ENCODE measurements at places on chromosomes 16 and 17. TPM values are rescaled to one million over a fixed set of nuclear protein-coding genes. Genes with fewer than 3 reads are reported as not detected.
A peak's percentile ranks its signal among the peaks of the same experiment; 100 is the strongest.

DNA sequence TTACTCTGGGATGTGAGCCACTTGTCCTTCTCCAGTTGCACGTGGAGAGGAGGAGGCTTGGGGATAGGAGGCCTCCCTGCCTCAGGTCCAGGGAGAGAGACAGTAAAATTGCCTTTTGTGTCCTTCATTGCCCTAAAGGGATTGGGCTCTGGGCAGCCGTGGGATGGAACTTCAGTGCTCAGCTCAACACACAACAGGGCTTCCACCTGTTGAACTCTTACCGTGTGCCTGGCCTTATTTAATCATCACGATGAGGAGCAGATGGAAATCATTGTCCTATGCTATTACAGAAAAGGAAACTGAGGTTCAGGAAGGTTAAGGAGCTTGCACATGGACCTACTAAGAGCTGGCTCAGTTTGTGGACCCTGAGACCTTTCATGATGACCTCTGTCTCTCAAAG lies 92.4 kb upstream of the CDC42EP4 start:
- H3K4me3 ChIP-seq: no peak overlapping the region
- no peaks in the 10 kb centered on the region for H3K4me1 ChIP-seq
- DNase-seq: no peak
- no peak overlapping the region for H3K27ac ChIP-seq
- no peaks in the 10 kb centered on the region for H3K36me3 ChIP-seq

The DNAJA2 gene
- 74.4 TPM for total RNA-seq

- no peaks in the 10 kb centered on the region for H3K27me3 ChIP-seq
- DNase-seq: no peak
- peaks cover 48% of the 10 kb centered on the region for H3K4me1 ChIP-seq
- H3K4me3 ChIP-seq: no peak overlapping the region
- H3K27ac ChIP-seq: peak overlapping the region; percentile 71
Measured at GRCh38 chr17:80751070-80751945, 206.7 kb downstream of the RPTOR start.

The MYL11 gene
- 3.4 TPM for total RNA-seq

The MYH13 gene
- total RNA-seq: not detected
